ENCODE measurements at places on chromosomes 5 and 9.

GRCh38 chr5:54115735-54116403 lies 194.5 kb downstream of the ARL15 start:
- DNase-seq: no peak

DNA sequence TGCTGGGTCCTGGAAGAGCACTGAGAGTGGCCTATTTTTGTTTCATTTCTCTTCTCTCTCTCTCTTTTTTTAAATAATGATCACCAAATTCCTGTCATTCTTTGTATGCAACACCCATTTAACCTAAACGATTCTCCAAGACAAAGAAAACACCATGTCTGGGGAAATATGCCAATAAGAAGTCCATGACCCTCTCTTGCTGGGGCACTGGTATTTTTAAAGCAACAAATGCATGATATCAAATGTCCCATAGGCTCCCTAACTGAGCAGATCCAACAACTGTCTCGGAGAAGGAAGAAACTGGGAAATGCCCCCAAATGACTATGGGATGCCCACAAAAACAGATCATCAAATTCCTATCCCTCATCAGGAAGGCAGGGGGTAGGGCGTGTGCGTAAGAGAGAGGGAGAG lies 567.4 kb downstream of the CCDC171 start:
- no peak for DNase-seq

DNA sequence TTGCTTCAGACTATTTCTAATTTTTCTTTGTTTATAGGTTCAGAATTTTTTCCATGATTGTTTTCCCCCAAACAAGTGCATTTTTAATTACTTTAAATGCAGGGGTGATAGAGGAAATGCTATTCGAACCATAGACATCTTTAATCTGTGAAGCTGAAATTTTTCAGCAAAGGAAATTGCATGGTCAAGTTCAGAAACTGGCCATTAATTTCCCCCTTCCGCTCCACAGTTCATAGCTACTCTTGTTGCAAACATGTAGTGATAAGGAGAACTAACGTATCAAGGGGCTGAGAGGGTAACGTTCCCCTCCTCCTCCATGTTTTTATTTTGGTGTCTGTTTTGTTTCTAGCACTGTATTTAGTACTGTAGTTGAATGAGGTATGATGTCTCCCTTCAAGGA lies 3.4 kb upstream of the ROPN1L start:
- no peak for DNase-seq

DNA sequence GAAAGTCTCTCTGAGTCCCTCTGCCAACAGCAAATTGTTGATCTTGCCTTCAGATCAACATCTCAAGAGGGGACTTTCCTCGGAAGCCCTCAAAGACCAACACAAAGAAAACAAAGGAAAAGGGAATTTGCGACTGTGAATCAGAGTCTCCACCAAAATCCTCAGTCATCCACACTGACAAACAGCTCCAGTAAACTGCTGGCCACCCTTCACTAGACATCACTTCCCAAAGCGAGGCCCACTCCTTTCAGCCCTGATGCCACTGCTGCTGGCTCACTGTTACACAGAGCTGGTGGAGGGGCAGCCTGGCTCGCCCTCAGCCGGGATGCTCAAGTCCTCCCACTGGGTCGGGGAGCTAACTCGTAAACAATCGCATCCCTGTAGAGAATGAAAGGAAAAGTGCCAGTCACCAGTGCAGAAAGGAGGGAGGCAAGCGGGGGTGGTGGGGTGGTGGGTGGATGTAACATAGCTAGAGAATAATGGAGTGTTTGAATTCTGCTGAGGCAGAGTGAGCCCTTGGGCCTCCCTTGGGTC lies 1.3 kb downstream of the FGF1 start:
- no peak for DNase-seq

DNA sequence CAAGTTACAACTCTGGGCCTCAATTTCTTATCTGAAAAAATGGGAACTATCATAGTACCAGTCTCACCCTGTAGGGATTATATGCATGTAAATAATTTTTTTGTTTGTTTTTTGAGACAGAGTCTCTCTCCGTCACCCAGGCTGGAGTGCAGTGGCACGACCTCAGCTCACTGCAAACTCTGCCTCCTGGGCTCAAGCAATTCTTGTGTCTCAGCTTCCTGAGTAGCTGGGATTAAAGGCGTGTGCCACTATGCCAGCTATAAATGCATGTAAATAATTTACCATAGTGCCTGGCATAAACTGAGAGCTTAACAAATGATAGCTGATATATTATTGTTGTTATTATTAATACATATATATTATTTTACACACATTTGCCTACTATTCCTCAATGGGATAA lies 3.0 kb upstream of the ARHGAP26 start:
- DNase-seq: no peak

- DNase-seq: peak; percentile 36
Measured at GRCh38 chr9:117044241-117044640, 357.1 kb downstream of the TRIM32 start.

GRCh38 chr5:58932057-58932612 lies 349.3 kb downstream of the RAB3C start:
- no peak for DNase-seq

GRCh38 chr9:13942695-13943094 lies 371.2 kb downstream of the NFIB start:
- no peak for DNase-seq

GRCh38 chr5:180809403-180810209 lies 7.0 kb upstream of the MGAT1 start:
- peak; percentile 93 for DNase-seq

GRCh38 chr9:107907715-107908114 lies 418.1 kb upstream of the KLF4 start:
- DNase-seq: no peak
